ENCODE measurements at places on chromosomes 3 and 15.

DNA sequence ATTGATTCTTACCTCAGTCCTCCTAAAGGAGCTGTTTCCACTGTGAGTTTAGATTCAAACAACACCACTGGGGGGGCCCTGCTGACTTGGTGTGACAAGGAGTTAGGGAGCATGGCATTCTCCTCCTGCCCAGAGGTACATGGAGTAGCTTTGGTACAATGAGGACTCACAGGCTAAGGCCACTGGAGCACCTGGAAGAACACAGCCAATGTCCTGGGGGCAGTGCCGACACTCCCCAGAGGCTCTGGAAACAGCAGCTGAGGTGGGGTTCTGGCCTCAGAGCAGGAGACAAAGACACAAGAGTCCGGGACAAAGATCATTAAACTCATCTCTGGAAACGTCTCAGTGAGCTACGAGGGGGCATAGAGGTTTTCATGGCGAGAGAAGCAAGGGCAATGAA is 69.7 kb upstream of the POMGNT2 start:
- DNase-seq = no peak

DNA sequence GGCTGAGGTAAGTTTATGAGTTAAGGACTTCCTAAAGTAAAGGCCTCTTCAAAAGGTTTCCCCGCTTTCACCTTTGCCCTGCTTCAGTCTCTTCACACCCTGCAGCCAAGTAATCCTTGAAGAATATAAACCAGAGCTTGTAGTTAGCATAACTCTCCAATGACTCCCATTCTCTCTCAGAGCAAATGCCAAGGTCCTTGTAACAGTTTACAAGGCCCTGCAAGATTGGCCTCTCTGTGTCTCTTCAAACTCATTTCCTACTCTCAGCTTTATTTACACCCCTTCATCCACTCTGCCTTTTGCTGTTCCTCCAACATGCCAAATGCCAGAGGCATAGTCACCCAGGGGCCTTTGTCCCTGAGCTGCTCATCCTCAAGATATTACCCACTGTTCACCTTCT is 60.5 kb upstream of the MME start:
- DNase-seq = no peak

GRCh38 chr15:101604124-101604874 is 47.9 kb downstream of the TM2D3 start:
- no peak for DNase-seq

GRCh38 chr3:36635731-36636130 is 128.6 kb downstream of the DCLK3 start:
- no peak for DNase-seq

- DNase-seq = no peak
Measured at GRCh38 chr3:81643721-81644120, 117.7 kb downstream of the GBE1 start.

DNA sequence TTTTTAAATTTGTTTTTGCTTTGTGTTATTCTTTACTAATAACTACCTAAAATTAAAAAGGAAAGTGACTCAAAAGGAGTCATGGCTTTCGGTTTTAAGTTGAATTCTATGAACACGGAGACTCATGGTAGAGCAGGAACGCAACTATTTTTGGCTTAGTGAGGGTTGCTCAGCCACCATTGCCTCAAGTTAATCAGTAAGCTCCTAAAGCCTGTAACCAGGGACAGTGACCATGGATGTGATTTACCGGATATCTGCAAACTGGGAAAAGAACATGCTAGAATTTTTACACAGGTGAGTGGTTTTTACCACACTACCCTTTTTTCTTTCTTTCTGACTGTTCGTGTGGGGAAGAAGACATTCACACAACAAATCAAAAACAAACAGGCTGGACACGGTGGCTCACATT is 11.8 kb downstream of the SLC12A8 start:
- DNase-seq = no peak

GRCh38 chr3:185335799-185336198 is 27.1 kb upstream of the MAP3K13 start:
- DNase-seq = no peak

DNA sequence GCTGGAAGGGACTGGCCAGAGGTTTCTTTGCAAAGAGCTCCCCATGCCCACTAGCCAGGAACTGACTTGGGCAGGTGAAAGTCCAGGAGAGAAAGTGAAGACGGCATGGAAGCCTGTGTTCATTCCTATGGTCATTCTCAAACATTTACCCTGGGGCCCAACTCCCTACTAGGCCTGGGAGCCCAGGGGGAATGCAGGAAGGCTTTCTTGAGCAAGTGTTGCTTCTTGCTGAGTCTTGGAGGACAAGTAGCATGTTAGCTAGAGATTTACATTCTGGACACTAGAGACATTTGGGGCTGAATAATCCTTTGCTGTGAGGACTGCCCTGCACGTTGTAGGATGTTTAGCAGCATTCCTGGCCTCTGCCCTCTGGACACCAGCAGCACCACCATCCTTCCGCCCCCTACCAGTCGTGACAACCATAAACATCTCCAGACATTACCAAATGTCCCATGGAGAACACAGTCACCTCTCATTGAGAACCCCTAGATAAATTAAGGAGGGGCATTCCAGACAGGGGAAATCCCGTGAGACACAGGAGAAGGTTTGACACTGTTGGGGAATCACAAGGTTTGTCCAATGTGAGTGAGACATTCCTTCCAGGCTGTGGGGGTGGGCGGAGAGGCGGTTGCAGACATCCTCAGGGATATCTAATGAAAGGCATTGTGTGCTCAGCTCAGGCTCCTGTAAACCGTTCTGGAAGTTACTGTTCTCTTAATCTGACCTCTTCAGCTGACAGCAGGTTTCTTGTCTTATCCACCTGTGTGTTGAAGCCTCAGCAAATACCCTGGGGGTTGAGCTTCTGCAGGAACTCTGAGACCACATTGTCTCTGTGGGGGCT is 236.2 kb downstream of the TLE3 start:
- no peak for DNase-seq

DNA sequence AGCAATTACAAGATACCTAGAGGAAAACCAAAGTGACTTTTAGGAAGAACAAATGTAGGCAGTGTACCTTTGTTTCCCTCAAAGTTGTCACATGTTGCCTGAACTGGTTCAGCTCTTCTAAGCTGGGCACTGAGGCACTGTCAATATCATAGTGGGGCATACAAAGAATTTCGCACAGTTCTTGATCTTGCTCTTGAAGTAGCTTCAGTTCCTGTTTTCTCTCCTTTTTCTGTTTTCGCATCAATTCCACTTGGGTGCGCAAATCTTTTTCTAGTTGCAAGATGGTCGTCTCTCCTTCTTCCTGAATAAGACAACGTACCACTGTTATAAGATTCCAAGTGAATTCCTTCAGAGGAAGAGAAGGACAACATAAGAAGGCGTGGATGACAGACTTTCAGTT is 12.7 kb downstream of the PRC1 start:
- DNase-seq = no peak

DNA sequence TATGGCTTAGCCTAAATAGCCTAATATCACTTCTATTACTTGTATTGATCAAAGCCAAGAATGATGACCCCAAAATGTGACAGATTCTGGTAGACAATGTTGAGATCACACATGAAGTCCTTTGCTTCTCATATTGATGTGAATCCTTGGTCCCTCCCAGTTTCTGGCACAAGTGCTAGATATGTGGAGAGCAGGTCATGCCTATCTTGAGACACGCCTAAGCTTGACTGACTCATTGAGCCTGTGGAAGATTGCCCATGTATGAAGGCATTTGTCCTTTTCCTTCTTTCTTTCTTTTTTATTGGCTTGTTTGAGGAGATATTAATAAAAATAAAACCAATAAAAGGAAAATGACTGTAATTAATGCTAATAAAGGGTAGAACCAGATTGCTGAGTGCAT is 54.0 kb upstream of the TMEM108 start:
- DNase-seq = no peak

DNA sequence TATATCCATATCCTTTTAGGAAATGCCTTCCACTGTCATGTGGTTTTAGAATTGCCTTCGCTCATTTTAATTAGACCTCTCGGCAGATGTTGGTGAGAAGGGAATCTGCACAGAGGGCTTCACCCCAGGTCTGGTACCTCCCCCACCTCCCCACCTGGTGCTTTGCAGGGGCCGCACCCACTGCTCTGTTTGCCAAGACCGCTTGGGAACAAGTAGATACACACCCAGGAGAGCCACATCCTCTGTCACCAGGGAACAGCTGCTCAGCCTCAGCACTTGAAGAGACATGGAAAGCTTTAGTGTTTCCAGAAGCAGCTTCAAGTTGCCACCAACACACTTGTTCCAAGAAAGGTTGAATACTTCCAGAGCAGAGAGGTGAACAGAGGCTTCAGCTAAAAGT is 21.8 kb downstream of the LRRC31 start:
- DNase-seq = no peak

DNA sequence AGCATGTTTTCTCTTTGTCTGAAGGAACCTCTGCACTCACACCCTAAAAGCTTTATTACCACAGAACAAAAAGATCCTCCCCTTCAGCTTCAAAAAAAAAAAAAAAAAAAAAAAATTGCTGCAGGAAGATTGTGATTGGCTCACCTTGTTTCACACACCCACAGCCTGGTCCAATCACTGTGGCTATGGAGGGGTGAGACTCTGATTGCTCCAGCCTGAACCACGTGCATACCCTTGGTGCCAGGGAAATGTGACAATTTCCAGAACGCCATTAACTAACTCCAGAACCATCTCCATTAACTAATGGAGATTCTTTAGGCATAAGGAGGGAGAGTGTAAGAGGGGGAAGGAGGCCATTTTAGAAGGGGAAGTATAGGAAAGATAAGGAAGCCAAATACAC is 106.5 kb upstream of the CRBN start:
- DNase-seq = no peak

- no peak for DNase-seq
Measured at GRCh38 chr3:156738251-156738650, 63.9 kb downstream of the TIPARP start.
